ENCODE measurements at places on chromosomes 4 and X.

DNA sequence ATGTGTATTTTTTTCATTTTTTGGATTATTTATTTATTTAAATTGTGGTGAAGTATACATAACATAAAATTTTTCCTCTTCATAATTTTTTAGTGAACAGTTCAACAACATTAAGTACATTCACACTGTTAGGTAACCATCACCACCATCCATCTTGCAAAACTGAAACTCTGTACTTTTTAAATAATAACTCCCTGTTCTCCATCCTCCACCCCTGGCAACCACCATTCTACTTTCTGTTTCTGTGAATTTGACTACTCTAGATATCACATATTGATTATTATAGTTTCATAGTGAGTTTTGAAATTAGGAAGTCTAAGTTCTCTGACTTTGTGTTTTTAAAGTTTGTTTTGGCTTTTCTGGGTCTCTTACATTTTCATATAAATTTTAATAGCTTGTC is 89.3 kb upstream of the STX18 start:
- no peak for DNase-seq

DNA sequence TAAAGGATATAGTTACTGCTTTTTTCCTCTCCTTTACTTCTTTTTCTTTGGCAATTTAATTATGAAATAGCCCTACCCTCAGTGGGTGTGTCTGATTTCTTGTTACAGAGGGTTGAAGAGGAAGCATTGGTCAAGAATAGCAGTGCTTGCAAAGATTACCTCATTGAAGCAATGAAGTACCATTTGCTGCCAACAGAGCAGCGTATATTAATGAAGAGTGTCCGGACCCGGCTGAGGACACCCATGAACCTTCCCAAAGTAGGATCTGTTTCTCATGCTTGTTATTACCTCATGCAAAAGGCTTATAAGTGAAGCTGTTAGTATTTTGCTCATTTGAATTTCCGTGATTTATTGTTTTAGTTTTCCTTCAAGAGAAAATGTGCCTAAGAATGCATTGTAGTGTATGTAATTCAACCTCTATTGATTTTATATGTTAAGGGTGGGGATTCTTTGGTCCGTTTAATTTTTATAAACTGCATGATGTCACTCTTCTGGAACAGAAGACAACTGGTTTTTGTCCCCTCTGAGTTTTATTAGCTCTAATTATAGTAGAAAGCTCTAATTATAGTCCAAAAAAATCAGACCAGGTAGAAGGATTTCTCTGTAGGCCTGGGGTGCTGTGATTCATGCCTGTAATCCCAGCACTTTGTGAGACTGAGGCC is 27.9 kb upstream of the MSMO1 start:
- DNase-seq: no peak

- DNase-seq: no peak
These were observed 20.8 kb downstream of the ATP5ME start for GRCh38 chr4:653080-653821.

- no peak for DNase-seq
These were observed 2.6 kb downstream of the DCLK2 start for GRCh38 chr4:150080875-150081274.

GRCh38 chr4:95409750-95410149 is 139.0 kb downstream of the UNC5C start:
- DNase-seq: no peak

GRCh38 chr4:86181585-86181984 is 178.3 kb downstream of the MAPK10 start:
- no peak for DNase-seq

- DNase-seq: no peak
These were observed 90.2 kb downstream of the TET2 start for GRCh38 chr4:105236916-105237311.

DNA sequence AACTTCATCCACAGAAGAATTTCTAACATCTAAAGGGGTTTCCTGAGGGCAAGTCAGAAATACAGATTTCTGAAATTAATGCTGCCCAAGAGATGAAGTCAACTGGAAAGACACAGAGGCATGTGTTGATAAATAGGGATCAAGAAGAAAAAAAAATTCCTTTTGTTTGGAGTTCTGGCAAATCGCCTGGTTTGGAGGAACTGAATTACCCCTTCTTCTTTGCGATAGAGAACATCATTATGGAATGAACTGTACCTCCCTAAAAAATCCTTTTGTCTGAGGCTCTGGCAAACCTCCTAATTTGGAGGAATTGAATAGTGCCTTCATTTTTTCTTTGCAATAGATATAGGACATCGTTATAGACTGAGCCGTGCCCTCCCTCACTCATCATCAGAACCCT is 200.9 kb downstream of the DHRSX start:
- DNase-seq: no peak

DNA sequence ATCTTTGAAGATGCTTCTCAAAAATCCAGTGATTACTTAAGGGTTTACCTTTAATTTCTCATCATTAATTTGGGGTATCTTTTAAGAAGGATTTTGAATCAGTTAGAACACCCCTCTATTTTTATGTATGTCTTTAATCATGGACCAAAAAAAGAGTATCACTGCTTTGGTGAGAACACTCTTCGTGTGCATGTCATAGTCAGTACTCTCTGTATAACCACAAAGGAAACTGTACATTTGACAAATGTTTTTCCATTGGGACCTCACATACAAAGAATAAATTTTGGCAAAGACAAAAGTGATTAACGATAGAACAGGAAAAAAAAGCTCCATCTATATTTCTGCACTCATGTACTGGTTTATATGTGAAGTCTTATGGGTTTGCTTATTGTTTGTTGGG is 31.3 kb downstream of the FAM241A start:
- DNase-seq: no peak

- no peak for DNase-seq
These were observed 21.1 kb downstream of the ACSL1 start for GRCh38 chr4:184804621-184805020.

- no peak for DNase-seq
These were observed 588.3 kb upstream of the DIPK2B start for GRCh38 chrX:45788941-45789348.

DNA sequence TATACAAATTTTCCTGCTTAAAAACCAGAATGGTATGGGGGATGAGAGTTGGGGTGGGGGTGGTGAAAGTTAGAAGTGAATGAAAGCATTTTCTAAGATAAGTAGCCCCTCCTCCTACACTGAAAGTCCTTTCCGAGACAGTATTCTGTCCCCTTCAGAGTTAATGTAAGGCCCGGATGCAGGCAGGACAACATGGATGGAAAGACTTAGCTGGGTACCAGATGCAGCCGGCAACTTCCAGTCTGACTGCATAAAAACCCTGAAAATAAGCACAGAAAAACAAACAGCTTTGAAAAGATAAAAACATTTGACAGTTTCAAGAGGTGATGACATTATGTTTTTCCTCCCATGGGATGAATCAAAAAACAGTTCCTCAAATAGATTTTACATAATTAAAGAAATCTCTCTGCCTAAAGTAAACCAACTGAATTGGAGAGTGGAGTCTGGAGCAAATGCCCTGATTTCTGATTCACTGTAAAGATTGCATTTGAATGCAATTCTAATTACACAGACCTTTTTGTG is 196.3 kb downstream of the GPAT3 start:
- DNase-seq: no peak

GRCh38 chr4:54542540-54543041 is 115.2 kb upstream of the KIT start:
- no peak for DNase-seq

- DNase-seq: no peak
These were observed 138.9 kb upstream of the LNX1 start for GRCh38 chr4:53730031-53730805.

GRCh38 chrX:129698150-129698549 is 40.6 kb upstream of the XPNPEP2 start:
- DNase-seq: no peak

- no peak for DNase-seq
These were observed 88.2 kb downstream of the SCD5 start for GRCh38 chr4:82710197-82710929.

DNA sequence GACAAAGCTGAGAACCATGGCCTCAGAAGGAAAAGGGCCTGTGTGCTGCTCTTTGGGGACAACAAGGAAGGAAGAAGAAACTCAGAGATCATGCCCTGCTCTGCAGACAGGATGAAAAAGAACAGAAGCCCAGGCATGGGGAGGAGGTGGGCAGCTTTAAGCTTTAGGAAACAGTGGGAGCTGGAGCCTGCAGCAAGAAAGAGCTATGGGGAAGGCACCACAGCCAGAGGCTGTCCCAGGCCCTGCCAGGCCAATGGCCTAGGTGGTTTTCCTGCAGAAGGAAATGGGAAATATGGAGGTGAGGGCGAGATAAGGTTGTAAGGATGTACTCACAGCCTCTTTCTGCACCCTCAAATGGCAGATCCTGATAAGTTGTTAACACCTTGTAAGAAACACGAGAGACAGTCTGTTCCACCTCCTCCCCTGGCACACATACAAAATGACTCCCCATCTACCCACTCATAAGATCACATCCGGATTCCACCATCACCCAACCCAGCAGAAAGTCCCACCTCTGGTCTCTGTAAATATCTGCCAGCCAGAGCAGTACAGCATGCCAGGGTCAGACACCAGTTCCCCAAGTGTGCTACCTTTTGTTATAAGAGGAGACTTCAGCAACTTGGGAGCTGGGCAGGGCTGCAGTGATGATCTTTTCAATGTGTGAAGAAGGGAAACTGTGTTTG is 105.2 kb downstream of the RTL5 start:
- peak; percentile 25 for DNase-seq

- DNase-seq: no peak
These were observed 89.0 kb downstream of the GLRA2 start for GRCh38 chrX:14618177-14618965.

DNA sequence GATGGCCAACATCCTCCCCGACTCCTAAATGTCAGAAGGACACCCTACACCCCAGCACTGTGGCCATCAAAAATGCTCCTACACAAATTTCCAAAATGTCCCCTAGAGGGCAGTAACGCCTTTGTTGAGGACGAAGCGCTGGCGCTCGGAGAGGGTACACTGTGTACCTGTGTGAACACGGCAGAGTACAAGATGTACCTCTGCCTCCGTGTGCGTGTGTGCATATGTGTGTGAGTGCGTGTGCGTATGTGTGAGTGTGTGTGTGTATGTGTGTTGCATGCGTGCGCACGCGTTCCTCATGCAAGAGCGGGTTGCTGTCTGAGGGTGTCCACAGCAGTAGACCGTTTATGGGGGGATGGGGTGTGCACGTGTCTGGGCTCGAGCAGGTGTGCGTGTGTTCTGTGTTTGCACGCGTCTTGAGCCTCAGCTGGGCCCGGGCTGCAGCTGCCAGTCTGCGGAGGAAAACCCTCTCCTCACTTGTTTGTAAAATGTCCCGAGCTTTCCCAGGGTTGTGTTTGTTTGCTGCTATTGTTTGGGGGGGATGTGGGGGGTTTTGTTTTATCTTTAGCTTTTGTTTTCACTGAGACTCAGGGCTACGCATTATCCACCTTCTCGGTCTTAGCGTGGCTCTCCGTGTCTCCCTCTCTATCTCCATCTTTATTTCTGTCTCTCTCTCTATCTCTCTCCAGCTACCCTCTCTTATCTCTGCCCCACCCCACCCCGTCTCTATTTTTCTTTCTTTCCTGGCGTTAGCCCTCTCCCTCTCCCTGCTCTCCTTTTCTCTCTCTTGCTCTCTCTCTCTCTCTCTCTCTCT is 10.4 kb upstream of the TSPYL2 start:
- DNase-seq: peak; percentile 83

DNA sequence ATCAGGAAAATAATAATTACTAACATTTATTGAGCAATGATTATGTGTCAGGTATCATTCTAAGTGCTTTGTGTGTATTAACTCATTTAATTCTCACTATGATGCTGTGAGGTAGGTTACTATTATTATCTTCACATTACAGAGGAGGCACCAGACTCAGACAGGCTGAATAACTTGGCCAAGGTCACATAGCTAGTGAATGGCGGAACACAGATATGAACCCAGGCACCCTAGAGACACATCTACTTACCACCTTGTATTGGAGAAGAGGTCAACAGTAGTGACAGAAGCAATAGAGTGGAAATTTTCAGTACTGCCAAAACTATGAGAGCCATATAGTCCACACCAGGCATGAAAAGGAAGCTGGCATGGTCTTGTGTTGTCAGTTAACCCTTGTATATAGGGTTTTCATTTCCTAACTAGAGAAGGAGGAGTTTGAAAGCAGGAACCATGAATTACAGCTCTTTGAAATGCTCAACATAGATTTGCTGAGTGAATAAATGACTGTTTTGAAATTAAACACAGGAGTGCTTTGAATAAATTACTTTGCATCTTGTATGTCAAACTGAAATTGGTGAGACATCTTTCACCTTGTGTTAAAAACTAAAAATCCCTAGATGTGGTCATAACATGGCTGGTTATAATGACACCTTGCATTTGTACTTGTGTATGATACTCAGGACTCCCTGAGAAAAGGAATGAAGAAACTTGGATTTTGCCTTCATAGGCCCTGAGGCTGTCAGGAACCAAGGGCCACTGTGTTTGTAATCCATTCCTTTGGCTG is 71.8 kb downstream of the RTL9 start:
- DNase-seq: no peak

GRCh38 chr4:125368671-125369081 is 53.9 kb downstream of the FAT4 start:
- no peak for DNase-seq

GRCh38 chrX:15207994-15208393 is 61.9 kb downstream of the ASB9 start:
- no peak for DNase-seq

- no peak for DNase-seq
These were observed 165.2 kb upstream of the SLC7A11 start for GRCh38 chr4:138407329-138407728.

DNA sequence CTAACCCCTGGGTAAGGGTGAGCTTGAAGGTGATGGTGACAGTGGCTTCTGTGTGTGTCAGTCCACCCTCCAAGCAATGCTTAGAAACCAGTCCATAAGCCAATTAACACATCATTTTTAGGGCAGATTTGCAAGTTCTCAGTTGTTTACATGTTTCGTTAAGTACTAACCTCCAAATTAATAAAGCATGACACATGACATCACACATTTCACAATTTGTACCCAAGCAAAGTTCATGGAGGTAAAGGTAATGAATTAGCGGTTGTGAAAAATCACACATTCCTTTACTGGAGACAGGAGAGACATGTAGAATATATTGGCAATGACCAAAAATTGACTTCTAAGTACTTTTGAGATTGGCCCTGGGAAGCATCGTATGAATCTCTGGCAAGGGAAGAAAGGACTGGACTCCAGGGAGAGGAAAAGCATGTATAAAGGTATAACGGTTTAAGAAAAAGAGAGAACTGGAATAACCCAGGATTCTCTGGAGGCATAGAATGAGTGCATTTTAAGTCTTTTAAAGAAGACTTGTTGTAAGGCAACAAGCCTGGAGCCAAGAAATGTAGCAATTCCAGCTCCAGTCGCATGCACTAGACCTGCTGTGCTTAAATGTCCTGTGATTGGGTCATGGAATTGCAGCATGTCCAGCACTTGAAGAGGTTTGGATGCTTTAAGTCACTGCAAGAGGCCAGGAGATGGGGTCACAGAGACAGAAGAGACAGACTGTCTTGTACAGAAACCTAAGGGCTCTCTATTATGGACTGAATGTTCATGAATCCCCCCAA is 34.1 kb downstream of the TRIM2 start:
- no peak for DNase-seq

- DNase-seq: no peak
These were observed 66.4 kb downstream of the STAP1 start for GRCh38 chr4:67624939-67625338.

Measured in CD4-positive, alpha-beta T cell treated with Interleukin-2 at 100 ng/mL for 4 hours (primary cell).